ENCODE measurements at places on chromosomes 12 and 14.

GRCh38 chr14:69685716-69686115, 74.3 kb downstream of the SUSD6 start:
- peak; percentile 82 for DNase-seq

DNA sequence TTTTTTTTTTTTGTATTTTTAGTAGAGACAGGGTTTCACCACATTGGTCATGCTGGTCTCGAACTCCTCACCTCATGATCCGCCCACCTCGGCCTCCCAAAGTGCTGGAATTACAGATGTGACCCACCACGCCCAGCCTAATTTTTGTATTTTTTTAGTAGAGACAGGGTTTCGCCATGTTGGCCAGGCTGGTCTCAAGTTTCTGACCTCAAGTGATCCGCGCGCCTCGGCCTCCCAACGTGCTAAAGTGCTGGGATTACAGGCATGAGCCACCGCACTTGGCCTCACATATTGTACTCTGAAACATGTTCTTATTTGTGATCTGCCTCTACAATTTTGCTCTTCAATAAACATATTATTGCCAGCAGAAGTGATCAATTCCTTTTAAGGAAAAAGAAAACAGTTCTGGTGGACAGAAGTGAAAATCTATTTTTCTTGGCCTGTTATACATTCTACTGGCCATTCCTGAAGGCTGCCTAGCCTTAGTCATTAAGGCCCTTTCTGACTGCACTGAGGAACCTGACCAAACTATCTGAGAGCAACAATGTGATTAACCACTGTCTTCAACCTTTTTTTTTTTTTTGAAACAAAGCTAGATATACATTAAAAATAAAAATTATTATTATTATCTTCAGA, 36.1 kb downstream of the SNX6 start:
- no peak for DNase-seq

- peak; percentile 7 for DNase-seq
Observed at GRCh38 chr12:61870658-61871484, 389.3 kb upstream of the USP15 start.

- DNase-seq: no peak
Observed at GRCh38 chr12:5173511-5174011, 129.9 kb downstream of the KCNA5 start.

DNA sequence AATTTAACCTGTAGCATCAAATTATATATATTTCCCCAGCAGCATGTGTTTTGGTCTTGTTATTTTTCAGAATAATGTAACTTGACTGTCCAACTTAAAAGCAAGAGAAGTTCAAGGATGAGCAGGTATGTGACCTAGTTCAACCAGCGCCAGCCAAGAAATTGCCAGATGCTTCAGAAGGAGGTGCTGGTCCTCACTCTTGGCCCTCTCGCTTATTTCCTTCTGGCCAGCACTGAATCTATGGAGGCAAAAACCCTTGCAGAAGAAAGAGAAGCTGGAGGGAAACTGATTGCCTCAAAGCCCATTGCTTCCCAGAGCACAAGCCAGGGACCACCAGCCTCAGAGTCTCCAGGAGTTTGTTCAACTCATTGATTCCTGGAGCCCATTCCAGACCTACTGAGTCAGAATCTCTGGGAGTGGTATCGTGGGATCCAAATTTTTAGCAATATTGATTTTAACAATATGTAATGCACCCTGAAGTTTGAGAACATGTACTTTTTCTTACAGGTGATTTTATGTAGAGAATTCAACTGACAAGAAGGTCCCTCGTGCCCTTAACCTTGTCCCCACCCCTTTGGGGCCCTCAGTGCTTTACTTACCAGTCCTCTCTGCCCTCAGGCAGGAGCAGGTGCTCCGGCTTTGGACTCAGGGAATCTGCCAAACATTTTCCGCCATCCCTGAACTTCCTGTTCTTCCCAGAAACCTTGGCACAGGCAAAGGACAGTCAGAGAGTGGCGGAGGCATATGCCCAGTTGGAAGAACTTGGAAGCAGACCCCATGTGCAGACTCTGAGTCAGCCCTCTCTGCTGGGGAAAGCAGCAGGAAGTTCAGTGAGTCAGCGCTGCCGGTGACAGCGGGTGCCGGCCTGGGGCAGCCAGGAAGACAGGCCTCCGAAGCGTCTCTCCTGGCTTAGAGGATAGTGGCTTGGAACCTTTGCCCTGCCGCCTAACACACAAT, 10.4 kb downstream of the BEST3 start:
- DNase-seq: peak; percentile 31

- peak; percentile 24 for DNase-seq
Observed at GRCh38 chr12:1912580-1913376, 5.7 kb downstream of the CACNA2D4 start.

DNA sequence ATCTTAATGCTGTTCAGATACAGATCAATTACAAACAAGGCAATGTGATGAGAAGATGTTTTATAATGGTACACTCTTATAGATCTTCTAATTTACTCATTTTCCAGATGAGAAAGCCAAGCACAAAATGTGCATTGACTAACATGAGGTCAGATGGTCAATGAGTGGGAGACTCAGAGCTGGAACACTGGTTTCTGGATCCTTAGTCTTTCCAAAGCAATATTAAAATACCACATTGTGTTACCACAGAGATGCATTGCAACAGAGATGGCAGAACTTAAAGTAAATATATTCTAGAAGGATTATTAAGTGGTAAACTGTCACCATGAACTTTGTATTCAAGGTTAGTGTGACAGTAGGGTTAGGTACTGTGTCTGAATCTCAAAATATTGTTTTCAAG, 113.6 kb downstream of the SLC15A5 start:
- no peak for DNase-seq

- DNase-seq: no peak
Observed at GRCh38 chr12:122474324-122474716, 26.4 kb downstream of the ZCCHC8 start.

DNA sequence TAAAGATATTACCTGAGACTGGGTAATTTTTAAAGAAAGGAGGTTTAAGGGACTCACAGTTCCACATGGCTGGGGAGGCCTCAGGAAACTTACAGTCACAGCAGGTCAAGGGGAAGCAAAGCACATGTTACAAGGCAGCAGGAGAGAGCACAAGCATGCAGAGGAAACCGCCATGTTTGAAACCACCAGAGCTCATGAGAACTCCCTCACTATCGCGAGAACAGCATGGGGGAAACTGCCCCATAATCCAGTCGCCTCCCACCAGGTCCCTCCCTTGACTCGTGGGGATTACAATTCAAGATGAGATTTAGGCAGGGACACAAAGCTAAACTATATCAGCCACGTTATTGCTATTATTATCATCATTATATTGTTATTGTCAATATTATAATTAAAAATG, 138.7 kb downstream of the RIMBP2 start:
- DNase-seq: no peak

DNA sequence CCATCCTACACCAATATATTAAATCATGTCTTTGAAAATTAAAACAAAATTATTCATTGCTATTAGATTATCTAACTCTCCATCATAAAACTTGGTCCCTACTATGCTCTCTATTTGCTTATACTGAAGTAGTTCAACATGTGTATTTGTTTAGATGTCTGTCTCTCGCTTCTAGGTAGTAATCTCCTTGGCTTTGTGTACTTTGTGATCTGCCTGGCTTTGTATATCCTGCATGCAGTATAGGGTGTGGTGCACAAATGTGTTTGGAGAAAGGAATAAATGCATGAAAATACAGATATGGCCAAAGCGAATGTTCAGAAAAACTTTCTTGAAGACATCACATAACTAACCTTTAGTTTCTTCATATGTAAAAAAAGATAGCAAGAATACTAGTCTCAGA, 246.6 kb upstream of the LRFN5 start:
- no peak for DNase-seq

DNA sequence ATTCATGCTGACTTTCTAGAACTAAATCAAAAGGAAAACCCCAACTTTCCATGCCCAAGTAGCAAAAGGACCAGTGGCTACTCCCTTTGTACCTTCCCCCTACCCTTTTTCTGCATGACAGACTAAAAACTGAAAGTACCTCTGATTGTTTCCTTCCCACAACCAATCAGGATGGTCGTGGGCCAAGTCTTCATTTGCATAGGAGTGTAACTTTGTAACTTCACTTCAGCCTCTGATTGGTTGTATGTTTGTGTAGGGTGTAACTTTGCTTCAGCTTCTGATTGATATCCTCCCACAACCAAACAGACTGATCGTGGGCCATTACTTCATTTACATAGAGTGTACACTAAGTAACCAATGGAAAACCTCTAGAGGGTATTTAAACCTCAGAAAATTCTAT, 96.5 kb downstream of the DENND5B start:
- DNase-seq: no peak

- peak; percentile 85 for DNase-seq
Observed at GRCh38 chr14:99654235-99654985, 9.5 kb downstream of the HHIPL1 start.

GRCh38 chr12:62350554-62350953, 90.3 kb downstream of the USP15 start:
- DNase-seq: no peak

DNA sequence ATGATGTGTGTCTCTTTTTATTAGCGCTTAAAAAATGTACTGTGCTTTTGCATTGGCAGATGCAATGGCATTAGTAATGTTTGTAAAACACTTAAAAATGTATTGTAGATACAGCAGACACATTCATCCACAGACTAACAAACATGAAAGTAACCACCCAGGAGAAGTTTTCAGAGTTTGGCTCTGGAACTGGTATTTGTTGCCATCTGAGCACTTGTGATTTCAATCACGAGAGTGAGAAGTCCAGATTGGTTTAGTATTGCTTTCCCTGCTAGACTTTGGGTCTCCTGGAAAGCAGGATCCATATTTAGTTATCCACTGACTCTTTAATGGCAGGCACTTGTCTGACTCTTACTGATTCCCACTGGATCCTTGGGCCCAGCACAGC, 13.2 kb downstream of the RASSF8 start:
- DNase-seq: no peak

DNA sequence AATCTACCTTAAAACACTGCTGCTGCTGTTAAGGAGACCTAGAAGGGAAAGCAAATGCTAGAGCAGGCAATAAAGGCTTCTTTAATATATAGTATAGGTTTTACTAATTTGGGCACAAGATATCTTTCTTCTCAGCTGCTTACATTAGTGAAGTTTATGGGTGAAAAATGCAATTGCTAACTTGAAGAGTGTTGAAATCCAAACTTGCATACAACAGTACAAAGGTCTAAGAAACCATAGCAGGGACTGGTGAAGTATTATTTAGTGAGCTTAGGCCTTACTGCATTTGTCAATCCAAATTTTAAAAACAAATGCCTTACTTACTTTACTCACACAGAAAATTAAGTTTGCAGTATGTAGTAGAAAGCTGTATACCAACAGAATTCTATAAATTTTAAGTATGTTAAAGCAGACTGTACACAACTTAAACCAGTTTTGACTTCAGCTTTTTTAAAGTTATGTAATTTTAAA, 1.4 kb upstream of the AP4S1 start:
- DNase-seq: no peak

GRCh38 chr12:120102189-120103043, 14.1 kb downstream of the RAB35 start:
- DNase-seq: no peak

- no peak for DNase-seq
Observed at GRCh38 chr14:58762629-58763028, 124.9 kb downstream of the DACT1 start.

GRCh38 chr12:57846577-57847319, at the start of gene CTDSP2:
TSS of gene CTDSP2 (minus strand) at chr12:57846729. CDS start at chr12:57846435, 294 bp downstream.
- peak; percentile 100 for DNase-seq

GRCh38 chr12:117521346-117521745, 159.9 kb upstream of the NOS1 start:
- DNase-seq: no peak

DNA sequence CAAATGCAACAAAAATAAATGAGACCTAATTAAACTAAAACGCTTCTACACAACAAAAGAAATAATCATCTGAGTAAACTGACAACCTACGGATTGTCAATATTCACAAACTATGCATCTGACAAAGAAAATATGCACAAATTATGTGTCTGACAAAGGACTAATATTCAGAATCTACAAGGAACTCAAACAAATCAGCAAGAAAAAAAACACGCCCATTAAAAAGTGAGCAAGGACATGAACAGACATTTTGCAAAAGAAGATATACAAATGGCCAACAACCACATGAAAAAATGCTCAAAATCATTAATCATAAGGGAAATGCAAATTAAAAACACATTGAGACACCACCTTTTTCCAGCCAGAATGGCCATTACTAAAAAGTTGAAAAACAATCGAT, 37.0 kb downstream of the BLTP3B start:
- no peak for DNase-seq

GRCh38 chr12:116673681-116674111, 64.2 kb downstream of the SPRING1 start:
- no peak for DNase-seq

DNA sequence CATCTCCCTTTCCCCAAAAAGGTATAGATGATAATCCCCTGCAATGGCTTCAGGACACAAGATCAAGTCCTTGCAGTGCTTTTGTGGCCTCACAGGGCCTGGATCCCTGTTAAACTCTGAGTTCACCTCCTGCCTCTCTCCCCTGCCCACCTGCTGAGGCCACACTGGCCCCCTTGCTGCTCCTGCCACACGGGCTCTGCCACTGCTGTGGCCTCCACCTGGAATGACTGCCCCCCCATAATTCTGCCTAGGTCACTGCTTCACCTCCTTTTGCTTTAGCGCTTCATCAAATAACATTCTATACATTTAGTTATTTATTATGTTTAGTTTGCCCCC, 653 bp upstream of the IFI27 start:
- DNase-seq: no peak

- DNase-seq: no peak
Observed at GRCh38 chr12:120481022-120481767, 11.6 kb upstream of the SRSF9 start.

DNA sequence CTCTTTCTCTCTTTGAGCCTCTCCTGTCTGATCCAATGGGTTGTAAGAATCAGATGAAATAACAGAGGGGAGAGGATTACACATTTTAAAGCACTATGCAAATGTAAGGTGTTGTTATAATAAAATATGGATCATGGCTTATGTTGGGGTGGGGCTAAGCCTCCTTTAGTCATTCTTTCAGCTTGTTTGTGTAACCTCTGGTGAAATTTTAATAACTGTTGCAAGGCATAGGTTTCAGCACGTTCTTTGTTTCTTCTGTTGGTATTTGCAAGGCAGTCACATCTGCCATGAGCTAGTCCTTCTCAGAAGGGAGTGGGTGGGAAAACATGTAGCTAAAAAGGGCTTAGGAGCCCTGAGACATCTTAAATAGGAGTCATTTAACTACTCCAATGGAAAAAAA, 74.8 kb upstream of the FRMD6 start:
- no peak for DNase-seq

- DNase-seq: no peak
Observed at GRCh38 chr14:34354556-34354955, 107.5 kb downstream of the SPTSSA start.

- DNase-seq: no peak
Observed at GRCh38 chr12:1080520-1081223, 89.6 kb downstream of the ERC1 start.
